ENCODE measurements at places on chromosomes 13 and 19.

DNA sequence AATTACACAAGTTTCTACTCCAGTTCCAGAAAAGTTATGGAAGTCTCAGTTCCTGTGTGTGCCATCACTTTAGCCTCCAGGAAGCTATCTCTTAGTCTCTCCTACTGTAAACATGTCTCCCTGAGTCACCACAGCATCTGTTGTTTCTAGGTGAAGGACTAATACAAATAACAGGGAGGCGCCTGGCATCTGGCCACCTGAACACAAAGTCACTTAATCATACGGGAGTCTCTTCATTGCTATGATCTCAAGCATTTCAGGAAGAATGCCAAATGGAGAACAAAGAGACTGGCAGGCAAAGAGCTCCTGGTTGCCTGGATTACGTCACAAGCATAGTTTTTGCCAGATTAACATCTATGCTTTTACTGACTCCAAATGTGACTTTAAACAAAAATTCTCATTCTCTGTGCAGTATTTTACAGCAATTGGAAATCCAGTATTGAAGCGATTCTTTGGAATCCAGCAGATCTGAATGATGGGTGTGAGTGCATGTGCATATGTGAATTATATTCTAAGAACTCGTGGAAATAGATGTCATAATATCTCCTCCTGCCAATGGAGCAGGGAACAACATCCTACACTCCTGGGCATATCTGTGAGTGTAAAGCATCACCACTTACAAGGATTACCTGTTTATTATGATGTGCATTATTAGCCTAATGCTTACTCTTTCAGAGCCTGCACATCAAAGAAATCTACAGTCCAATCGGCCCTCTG lies 572.8 kb downstream of the PCDH9 start:
- DNase-seq, result peak; percentile 97

GRCh38 chr19:54178581-54179261 lies 5.8 kb upstream of the TMC4 start:
- no peak for DNase-seq

- DNase-seq, result no peak
Measured at GRCh38 chr19:4069331-4069959, 2.7 kb upstream of the ZBTB7A start.

- peak; percentile 29 for DNase-seq
Measured at GRCh38 chr13:105139380-105140285, 1395.8 kb downstream of the EFNB2 start.

GRCh38 chr19:5308451-5309437 lies 31.9 kb downstream of the PTPRS start:
- peak; percentile 69 for DNase-seq

- DNase-seq, result no peak
Measured at GRCh38 chr19:13966684-13967128, 14.4 kb downstream of the DCAF15 start.

- no peak for DNase-seq
Measured at GRCh38 chr19:36686365-36687213, 823 bp upstream of the ZNF567 start.

GRCh38 chr13:21434588-21434987 lies 24.5 kb downstream of the ZDHHC20 start:
- DNase-seq, result no peak

DNA sequence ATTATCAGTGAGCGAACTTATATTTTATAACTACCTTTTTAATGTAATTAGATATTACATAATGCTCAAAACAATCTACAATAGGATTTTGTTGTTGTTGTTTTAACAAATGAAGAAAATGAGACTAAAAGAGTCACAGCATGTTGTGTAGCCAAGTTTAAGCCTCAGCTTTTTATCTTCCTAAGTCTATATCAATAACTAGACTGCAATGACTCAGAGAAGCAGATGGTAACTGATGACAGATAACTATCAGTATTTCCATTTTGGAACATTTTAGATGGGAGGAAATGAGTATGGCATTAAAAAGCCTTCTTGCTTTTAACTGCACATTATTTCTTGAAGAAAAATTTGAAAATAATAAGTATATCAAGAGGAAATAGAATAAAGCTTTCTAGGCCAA lies 825.2 kb downstream of the SLITRK1 start:
- no peak for DNase-seq

DNA sequence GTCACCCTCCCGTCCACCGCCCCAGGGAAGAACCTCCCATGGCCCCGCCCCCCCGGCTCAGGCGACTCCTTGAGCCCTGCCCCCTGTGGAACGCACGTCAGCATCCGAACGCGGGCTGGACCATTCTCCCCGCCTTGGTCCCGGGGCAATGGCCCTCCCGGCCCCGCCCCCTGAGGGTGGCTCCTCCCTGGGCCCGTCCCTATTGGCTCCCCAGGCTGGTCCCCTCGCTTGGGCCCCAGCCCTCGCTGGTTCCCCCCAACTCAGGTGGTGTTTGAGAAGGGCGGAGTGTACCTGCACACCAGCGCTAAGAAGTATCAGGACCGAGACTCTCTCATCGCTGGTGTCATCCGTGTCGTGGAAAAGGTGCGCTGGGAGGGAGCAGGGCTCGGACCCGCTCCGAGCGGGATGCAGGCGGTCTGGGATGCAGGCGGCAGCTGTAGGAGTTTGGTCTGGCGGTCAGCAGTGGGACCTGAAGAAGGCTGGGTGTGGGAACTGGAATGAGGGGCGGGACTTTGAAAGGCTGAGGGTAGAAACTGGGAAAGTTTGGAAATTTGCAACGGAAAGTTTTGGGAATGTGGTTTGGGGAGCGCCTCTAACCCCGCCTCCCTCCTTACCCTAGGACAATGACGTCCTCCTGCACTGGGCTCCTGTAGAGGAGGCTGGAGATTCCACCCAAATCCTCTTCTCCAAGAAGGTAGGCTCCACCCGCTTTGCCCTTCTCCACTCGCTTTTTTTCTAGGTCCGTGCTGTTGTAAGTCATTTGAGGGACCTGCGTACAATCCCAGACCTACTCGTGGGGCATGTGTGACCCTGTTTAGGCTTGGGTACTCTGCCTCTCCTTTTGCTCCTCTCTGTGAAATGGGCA lies 609 bp downstream of the TBC1D17 start:
- peak; percentile 97 for DNase-seq

- no peak for DNase-seq
Measured at GRCh38 chr19:42038666-42039065, 31.3 kb downstream of the GRIK5 start.

- DNase-seq, result no peak
Measured at GRCh38 chr13:46666727-46667456, 113.9 kb downstream of the LRCH1 start.

GRCh38 chr13:28522871-28523270 lies 27.9 kb upstream of the FLT1 start:
- DNase-seq, result no peak

DNA sequence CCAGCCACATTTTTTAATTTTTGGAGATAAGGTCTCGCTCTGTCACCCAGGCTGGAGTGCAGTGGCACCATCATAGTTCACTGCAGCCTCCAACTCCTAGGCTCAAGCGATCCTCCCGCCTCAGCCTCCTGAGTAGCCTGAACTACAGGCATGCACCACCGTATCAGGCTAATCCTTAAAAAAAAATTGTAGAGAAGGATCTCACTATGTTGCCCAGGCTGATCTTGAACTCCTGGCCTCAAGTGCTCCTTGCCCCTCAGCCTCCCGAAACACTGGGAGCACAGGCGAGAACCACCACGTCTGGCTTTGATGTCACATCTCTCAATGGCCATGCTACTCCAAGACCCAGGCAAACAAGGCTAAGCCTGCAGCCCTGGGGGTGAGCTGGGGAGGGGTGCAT lies 21.2 kb downstream of the PRKCSH start:
- no peak for DNase-seq

DNA sequence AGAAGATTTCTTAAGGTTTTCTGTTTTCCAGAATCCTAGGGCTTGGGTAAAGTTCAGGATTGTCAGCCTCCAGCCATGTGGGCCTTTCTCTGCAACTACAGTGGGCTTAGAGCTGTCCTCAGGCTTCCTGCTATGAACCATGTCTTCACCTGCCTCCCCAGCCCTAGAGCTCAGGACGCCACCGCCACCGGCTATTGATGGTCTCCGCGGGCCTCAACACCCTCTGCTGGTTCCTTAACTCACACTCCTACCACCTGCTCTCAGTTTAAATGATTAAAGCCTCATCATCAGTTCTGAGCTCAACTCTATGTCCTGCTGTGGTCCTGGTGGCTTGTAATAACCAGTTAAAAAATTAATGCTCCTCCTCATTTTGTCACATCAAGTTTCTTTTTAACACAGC lies 221.0 kb downstream of the EFNB2 start:
- DNase-seq, result no peak

All from endothelial cell of umbilical vein (primary cell).